ENCODE measurements at places on chromosomes 3 and 15.

- no peak for DNase-seq
These were observed 34.1 kb upstream of the RARRES1 start for GRCh38 chr3:158766364-158766763.

GRCh38 chr3:54698054-54698453 lies 229.8 kb downstream of the LRTM1 start:
- DNase-seq, result no peak

DNA sequence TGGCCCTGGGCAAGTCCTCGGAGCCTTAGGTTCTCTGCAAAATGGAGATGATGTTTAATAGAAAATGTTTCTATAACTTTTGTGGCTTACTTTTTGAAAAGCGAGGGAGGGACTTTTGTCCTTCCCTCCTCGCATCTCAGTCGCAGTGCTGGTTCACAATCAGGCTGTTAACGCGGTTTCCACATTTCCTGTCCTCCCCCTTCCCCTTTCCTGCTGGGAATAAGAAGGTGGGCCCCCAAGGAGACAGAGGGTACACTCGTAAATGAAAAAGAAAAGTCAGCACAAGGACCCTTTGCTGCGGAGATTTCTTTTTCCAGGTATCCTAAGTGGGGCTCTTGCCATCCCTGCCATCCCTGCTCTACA lies 29.5 kb downstream of the ARHGAP31 start:
- DNase-seq, result no peak

DNA sequence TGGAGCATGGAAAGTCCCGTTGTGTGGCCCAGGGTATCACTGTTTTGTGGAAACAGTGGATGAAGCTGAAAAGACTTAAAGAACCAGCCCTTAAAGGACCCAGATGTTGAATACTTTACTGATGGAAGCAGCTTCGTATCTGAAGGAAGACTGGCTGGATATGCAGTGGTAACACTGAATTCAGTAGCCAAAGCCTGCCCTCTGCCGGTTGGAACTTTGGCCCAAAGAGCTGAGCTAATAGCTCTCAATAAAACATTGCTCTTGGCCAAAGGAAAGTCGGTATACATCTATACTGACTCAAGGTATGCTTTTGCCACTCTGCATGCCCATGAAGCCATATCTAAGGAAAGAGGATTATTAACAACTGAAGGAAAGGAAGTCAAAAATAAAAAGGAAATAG lies 885.4 kb downstream of the PDCD6IP start:
- DNase-seq, result no peak

GRCh38 chr3:172530566-172530965 lies 7.3 kb upstream of the TNFSF10 start:
- DNase-seq, result no peak

- DNase-seq, result no peak
These were observed 92.3 kb upstream of the FHIT start for GRCh38 chr3:61343543-61343942.

DNA sequence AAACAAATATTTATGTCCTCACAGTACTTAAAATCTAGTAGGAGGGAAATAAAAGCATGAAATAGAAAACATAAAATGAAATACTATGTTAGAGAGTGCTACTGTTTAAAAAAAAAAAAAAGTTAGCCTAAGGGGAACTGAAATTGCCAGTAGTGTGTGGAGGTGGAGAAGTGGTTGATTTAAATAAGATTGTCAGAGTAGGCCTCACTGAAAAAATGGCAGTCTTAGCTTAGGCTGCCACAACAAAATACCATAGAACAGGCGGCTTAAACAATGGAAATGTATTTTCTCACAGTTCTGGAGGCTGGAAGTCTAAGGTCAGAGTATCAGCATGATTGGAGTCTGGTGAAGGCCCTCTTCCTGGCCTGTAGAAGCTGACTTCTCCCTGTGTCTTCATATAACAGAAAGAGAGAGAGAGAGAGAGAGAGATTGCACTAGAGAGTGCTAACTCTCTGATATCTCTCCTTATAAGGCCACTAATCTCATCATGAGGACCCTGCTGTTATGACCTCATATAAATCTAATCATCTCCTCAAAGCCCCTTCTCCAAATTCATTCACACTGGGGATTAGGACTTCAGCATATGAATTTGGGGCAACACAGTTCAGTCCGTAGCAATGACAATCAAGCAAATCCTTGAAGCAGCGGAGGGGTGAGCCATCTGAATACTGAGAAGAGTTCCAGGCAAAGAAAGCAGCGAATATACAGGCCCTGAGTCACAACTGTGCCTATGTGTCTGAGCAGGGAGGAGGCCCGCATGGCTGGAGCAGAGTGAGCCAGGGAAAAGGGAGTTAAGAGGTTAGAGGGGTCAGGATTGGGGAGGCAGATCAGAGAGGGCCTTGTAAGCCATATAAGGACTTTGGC lies 23.6 kb upstream of the LRRC34 start:
- no peak for DNase-seq

DNA sequence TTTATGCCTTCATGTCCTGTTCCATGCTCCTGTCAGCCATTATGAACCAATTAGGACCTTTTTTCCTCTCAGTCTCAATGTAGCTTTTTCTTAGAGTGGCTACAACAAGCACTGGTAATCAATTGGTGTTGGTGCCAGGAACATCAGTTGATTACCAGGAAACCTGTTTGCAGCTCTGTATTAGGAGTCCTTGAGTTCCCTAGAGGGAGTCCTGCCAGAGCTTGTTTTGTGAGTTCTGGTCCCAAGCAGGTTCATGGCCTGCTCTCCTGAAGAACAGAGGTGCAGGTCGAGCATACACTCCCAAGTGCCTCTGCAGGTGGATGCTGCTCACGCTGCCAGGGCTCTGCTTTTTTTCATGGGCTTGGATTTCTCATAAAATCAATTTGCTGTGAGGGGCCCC lies 137.9 kb upstream of the PRR23C start:
- DNase-seq, result no peak

- no peak for DNase-seq
These were observed 10.0 kb downstream of the SNTN start for GRCh38 chr3:63662500-63662899.

DNA sequence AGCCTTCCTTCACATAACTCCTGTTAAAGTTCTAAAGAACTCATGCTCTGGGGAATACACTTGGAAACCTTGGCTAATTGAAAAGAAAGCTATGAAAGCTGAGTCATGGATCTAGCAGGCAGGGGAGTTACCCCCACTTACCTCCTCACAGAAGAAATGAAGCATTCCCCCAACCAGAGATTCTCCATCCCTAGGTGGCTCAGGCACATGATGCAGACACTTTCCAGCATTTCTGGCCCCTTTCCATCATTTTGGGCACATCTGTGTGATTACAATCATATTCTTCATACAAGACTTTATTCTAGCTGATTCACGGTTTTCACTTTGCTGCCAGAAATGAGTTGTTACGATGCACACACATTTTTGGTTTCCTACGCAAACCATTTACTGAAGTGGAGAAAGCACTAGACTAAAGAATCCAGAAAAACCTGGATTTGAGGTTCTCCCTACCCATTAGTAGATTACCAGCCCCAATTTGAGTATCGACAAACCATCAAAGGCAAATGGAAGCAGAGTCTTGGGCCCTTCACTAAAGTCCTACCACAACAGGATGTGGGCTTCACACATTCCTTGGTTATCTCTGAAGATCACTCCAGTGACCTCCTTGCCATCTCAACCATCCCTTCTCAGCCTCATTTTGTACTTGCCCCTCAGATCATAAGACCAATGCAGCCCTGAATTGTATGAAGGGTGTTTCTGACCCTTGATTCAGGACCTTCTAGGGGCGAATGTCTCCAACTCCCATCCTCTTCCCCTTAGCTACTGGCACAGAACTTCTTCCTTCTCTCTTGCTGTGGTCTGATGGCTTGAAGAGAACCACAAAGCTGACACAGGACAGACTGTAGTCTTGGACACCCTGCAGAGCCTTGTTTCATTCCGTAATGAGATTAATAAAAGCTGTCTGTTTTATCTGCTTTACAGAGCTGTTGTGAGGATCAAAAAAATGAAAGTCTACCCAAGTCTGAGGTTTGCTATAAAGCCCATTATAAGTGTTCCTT lies 42.5 kb upstream of the SNRK start:
- DNase-seq, result peak; percentile 45

- DNase-seq, result no peak
These were observed 60.8 kb upstream of the CCR4 start for GRCh38 chr3:32890420-32891276.

DNA sequence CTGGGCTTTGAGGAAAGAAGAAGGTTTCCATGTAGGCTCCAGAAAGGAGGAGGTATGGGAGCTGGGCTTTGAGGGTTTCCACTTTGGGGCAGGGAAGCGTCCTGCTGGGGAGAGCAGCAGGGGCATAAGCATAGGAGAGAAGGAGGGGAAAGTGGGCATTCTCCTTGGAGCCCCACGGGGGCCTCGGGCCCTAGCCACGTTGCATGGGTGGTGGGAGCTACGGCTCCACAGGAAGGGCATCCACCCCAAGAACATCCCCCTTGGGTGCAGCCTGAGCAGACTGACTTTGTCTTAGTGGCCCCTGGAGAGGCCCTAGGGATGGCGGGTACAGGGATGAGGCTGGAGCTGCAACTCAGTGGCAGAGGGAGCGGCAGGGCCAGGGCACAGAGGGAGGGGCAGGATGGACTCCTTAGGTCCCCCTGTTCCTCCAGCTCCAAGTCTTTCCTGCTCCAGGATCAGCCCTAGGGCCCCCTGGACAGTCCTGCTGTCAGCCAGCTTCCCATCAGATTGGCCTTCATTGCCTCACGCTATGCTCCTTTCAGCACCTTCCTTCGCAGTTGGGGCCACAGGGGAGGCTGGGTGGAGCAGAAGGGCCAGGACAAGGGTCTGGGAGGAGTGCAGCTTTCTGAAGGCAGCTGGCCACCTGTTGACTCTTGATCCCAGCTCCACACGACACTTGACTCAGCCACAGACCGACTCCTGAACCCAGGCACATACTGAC lies 22.9 kb downstream of the PRR20G start:
- DNase-seq, result no peak

- DNase-seq, result no peak
These were observed 13.5 kb downstream of the EAF1 start for GRCh38 chr3:15440891-15441290.

GRCh38 chr15:98957655-98958054 lies 49.9 kb downstream of the PGPEP1L start:
- no peak for DNase-seq

GRCh38 chr15:57640930-57641682 lies 49.4 kb downstream of the MYZAP start:
- DNase-seq, result no peak

DNA sequence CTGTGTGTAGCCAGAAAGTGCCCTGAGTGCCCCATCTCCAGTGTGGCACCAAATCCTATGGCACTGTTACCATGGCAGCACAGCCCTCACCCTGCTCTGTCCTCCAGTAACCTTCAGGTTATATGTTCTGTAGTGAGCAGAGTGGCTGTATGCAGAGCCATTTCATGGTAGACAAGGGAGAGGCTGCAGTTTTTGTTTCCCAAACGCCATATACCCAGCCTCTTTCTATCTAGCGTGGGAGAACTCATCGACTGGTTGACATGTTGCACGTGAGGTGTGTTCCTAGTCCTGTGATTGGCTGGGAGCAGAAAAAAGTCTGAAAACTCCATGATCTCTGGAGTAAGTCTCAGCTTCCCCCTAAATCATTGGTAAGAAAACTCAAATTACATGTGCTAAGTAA lies 2.0 kb downstream of the SIDT1 start:
- no peak for DNase-seq

DNA sequence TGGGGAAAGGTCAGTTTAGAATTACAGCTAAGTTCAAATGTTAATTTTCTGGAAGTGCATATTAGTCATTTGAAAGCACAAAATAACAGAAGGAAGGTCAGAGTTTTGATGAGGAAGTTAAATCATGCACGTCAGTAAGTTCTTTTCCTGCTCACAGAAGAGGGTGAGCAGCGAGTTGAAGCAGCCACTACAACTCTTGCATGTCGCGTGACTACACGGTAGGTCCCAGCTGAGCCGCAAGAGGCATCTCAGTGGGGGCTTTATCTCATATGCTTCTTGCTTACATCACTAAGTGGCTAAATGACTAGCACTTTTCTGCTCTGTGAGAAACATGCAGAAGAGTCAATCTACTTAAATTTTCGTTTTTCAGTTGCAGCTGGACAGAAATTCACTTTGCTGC lies 21.3 kb upstream of the SEC62 start:
- DNase-seq, result no peak

- DNase-seq, result no peak
These were observed 69.6 kb downstream of the CGNL1 start for GRCh38 chr15:57445872-57446271.

DNA sequence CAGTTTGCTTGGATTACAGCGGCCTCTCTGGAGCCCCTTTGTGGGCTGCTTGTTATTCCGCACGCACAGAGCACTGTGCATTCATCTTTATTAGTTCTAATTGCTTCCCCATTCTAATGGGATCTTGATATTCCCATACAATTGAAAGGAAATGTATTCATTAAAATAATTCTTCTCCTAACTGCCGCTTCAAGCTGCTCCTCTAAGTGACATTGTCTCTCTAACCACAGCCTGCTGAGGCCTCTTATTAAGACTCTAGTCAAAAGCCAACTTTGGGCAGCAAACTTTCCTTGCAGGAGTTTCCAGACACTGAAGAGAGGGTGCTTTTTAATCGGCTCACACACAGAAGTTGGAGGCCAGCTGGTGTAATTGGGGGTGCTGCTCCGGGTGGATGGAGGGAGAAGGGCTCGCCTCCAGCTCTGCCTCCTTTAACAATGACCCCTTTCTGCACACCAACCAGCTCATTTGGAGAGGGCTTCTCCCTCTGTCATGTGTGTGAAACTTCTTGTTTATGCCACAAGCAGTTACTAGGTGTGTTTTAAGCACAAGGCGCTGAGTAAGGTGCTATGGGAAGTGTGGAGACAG lies 5.6 kb upstream of the MAGEF1 start:
- DNase-seq, result peak; percentile 49

- DNase-seq, result no peak
These were observed 2.1 kb upstream of the RFT1 start for GRCh38 chr3:53132347-53132746.

- DNase-seq, result no peak
These were observed 625.5 kb downstream of the NAALADL2 start for GRCh38 chr3:175484666-175485065.

DNA sequence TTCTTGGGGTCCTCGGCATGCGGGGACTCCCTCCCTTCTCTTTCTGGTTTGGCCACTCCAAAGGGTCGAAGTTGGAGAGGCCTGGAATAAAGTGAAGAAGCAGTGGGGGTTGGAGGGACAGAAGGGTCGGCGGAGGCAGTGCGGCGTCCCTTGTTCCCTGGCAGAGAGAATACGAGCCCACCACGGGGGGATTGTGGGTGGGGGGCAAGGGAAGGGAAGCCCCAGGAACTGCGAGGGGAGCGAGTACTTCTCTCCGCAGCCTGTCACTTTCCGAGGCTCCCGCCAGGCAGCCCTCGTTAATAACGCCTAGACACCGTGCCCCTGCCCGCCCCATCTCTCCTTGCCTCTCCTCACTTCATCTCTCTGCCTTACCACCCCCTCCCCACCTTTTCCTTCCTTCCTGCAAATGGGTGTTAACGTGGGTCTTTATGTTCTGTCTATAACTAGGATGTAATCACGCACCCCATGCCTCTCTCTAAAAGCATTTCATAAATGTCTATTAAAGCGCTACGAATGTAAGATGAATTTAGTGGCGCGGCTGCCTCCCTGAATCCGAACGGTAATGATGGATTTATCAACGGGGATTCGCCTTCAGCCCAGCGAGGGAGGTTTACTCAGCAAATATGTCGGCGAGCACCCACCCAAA lies 13.7 kb downstream of the NR2F2 start:
- no peak for DNase-seq

All from skin of body (tissue), 3 donors.